Calu3 (cell line): ENCODE measurements at places on chromosomes 4 and X. TPM values are rescaled to one million over a fixed set of nuclear protein-coding genes. Genes with fewer than 3 reads are reported as not detected.

AKAP17A gene
- total RNA-seq: 39.4 and 39.9 TPM in 2 replicates

GPR119 gene
- total RNA-seq: not detected in 2 replicates

EDA gene
- 5.0 and 5.7 TPM in 2 replicates for total RNA-seq

SMARCAD1 gene
- 15.8 and 19.2 TPM in 2 replicates for total RNA-seq

DNA sequence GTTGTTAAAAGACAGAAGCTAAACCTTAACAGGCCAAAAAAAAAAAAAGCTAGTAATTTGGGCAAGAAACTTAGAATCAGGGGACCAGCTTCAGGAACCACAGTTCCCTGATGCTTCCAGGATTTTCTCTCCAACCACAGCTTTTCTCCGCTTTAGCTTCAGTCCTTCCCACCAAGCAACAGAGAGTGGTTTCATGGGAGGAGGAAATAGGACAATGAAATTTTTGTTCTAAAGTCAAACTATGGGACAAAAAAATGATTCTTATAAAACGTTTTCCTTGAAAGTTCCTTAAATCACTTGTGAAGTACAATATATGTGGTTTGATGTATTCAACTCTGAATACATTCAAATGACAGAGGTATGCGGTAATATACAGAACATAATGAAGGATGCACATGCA is 71.0 kb upstream of the DHX15 start:
- no peak overlapping the region for H3K27ac ChIP-seq
- H3K4me1 ChIP-seq: peaks cover 43% of the 10 kb centered on the region
- no peak for DNase-seq
- H3K27me3 ChIP-seq: no peaks in the 10 kb centered on the region

- no peaks in the 10 kb centered on the region for H3K27me3 ChIP-seq
- H3K4me3 ChIP-seq: no peak overlapping the region
- DNase-seq: no peak
Measured at GRCh38 chrX:16593801-16594200, 56.2 kb upstream of the S100G start.

DNA sequence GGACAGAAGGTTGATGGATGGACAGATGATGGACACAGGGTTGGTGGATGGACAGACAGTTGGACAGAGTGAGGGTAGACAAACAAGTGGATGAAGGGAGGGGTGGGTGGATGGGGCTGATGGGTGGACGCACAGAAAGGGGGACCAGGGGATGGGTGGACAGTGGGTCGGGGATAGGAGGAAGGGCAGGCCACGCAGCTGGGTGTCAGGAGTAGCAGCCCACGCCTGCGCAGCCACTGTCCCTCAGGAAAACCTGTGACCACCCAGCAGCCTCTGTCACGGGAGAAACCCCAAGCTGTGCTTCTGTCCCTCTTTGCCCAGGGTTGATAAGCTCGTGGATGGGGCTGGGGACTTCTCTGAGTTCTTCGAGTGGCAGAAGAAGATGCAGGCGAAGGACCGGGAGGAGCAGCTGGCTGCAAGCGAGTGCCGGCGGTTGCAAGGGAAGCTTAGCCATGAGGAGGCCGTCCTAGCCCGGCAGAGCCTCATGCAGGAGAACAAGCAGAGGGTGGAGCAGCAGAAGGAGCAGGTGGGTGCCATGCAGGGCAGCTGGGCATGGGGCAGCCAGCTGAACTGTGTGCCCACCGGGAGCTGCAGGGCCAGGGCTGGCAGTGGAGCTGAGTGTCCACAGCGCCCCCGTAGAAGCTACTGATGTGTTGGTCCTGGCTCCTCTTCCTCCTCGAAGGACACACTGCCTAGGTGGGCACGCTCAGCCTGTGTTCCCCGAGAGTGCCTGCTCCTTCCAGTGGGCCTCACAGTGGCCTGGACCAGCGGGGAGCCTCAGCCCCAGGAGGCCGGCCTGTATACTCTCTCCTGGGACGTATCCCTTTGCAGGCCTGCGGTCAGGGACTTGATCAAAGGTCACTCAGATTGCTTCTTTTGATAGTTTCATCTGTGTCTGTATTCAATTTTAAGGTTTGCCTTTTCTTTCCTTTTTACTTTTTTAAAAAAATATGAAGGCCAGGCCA is 16.8 kb upstream of the RNF4 start:
- DNase-seq: no peak
- peaks cover 15% of the 10 kb centered on the region for H3K27me3 ChIP-seq
- H3K4me1 ChIP-seq: no peaks in the 10 kb centered on the region

GRCh38 chr4:93368968-93369367 is 459.6 kb upstream of the ATOH1 start:
- H3K27me3 ChIP-seq: no peaks in the 10 kb centered on the region
- no peaks in the 10 kb centered on the region for H3K4me1 ChIP-seq
- no peaks in the 10 kb centered on the region for H3K36me3 ChIP-seq
- H3K4me3 ChIP-seq: no peak overlapping the region
- no peak for DNase-seq

DNA sequence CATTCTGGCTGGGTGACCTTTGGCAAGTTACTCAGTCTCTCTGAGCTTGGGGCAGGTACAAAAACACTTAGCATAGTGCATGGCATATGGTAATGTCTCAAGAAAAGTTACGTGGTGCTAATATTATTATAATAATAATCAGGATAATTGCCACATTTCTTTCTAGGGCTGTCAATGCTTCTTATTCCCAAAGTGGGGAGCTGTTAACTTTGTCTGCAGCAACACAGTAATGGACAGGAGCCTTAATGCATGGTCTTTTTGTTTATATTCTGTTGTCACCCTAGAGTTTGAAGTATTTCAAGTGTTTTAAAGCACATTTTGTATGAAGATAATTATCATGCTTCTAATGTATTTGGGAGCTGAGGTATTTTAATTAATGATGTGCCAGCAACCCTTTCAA is 121.8 kb downstream of the FHIP1A start:
- H3K4me3 ChIP-seq: no peak overlapping the region
- no peaks in the 10 kb centered on the region for H3K27me3 ChIP-seq
- H3K36me3 ChIP-seq: peaks cover 4% of the 10 kb centered on the region
- peaks cover 8% of the 10 kb centered on the region for H3K4me1 ChIP-seq
